Tibial nerve (tissue), 4 donors: ENCODE measurements at places on chromosomes 16 and 17.

GRCh38 chr17:16953347-16953746 lies 18.6 kb downstream of the TNFRSF13B start:
- no peak for DNase-seq

DNA sequence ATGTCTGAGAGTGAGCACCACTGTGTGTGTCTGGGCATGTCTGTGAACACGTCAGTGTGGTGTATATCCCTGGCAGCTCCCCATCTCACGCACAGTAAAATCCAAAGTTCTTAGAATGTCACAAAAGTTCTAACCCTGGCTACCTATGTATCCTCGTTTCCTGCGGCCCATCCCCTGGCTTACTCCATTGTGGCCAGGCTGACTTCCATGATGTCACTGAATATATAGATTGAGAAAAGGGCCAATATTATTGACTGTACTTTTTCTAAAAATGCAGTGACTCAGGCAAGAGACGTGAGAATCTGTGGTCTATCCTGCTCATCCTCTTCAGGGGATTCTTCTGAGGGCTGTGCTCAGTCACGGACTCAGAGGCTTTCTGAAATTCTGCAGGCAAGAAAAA lies 963 bp upstream of the METTL22 start:
- DNase-seq: no peak

- DNase-seq: no peak
These were observed 123.0 kb upstream of the RBFOX1 start for GRCh38 chr16:7209598-7209997.

DNA sequence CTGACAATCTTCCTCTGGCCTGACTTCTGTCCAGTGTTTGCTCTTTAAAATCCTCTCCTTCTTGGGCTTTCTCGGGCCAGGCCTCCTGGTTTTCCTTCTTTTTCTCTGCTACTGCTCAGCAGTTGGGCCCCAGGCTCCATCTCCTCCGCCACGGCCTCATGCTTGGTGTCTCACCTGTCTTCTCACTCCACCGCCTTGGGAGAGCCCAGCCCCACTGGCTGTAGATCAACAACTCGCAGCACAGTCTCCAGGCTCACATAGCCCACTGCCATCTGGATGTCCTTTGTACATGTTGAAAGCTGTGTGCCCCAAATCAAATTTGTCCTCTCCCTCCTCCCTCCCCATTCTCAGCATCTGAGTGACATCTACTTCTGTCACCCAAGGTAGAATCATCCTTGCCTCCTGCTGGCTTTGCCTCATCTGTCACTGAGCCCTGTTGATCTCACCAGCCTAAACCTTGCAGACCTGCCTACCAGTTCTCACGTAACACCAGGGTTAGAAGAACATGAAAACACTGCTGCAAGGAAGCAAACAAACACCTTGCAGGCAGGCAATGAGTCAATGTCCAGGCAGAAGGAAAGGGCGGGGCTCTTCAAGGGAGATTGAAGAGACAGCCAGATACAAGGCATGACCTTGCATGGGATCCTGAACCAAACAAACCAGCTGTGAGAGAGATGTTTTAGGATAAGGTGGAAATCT lies 103.2 kb upstream of the SMURF2 start:
- no peak for DNase-seq
